Activated CD4-positive, alpha-beta T cell treated with anti-CD3 and anti-CD28 coated beads, Interleukin-2, amount 10 ng/mL, durations not matched to agents 24 days and 14 days (primary cell): ENCODE measurements at places on chromosomes 7 and 10. TPM values are rescaled to one million over a fixed set of nuclear protein-coding genes. Genes with fewer than 3 reads are reported as not detected.
A peak's percentile ranks its signal among the peaks of the same experiment; 100 is the strongest.

The NKX1-2 gene
- not detected in 2 replicates for total RNA-seq

The TMEM176A gene
- total RNA-seq = not detected in 2 replicates

The PDZD7 gene
- 0.38 and 0.93 TPM in 2 replicates for total RNA-seq

The HMX3 gene
- not detected in 2 replicates for total RNA-seq

The GPC2 gene
- total RNA-seq = 6.3 and 7.9 TPM in 2 replicates

The CTNNA3 gene
- total RNA-seq = not detected in 2 replicates

The MICU1 gene
- total RNA-seq = 36.1 and 40.7 TPM in 2 replicates

The FGL2 gene
- 1.7 and 1.8 TPM in 2 replicates for total RNA-seq

DNA sequence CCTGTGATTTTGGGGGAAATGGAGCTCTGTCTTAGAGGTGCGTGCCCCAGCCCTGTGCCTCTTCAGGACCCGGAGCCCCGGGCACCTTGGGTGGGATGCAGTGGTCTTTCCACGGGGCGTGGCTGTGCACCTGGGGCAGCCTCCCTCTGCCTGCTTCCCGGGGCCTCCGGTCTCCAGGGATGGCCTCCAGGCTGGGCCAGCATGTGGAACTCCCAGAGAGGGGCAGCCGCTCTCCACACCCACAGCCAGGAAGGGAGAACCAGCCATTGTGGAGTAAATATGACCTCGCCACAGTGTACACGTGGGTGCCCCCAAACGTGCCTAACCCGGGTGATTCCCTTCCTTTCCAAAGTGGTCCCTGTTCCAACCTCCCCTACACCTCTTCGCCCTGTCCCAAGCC lies 52.6 kb downstream of the JAKMIP3 start:
- no peaks in the 10 kb centered on the region for H3K36me3 ChIP-seq
- DNase-seq = no peak
- H3K27me3 ChIP-seq = no peaks in the 10 kb centered on the region
- no peaks in the 10 kb centered on the region for H3K4me1 ChIP-seq
- H3K4me3 ChIP-seq = no peak overlapping the region

DNA sequence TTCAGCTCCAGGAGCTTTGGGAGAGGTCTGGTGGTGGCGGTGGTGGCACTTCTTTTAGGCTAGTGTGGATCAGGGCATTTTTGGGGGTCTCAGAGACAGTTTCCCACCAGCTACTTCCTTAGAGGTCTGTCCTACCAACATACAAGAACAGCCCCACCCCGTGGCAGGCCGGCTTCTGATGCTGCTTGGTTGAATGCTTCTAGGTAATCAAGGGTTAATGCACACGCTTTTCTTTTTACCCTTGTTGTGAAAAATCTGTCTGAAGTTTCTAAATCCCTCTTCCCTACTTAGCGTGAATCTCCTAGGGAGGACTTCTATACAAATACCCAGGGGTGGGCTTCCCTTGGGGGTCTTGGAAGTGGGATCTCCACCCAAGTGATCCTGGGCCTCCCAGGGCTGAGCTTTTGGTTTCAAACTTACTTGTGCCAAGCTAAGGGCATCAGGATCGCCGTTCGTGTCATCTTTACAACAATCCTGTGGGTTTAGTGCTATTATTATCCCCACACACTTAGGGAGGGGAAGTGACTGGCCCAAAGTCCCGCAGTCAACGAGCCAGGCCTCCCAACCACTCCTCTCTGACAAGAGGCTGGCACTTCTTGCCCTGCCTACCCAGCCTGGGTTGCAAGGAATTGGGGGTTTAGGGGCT lies 1.7 kb downstream of the SH2B2 start:
- H3K27ac ChIP-seq = no peak overlapping the region
- peaks cover 23% of the 10 kb centered on the region for H3K27me3 ChIP-seq
- H3K4me3 ChIP-seq = no peak overlapping the region
- H3K4me1 ChIP-seq = peaks cover 26% of the 10 kb centered on the region

DNA sequence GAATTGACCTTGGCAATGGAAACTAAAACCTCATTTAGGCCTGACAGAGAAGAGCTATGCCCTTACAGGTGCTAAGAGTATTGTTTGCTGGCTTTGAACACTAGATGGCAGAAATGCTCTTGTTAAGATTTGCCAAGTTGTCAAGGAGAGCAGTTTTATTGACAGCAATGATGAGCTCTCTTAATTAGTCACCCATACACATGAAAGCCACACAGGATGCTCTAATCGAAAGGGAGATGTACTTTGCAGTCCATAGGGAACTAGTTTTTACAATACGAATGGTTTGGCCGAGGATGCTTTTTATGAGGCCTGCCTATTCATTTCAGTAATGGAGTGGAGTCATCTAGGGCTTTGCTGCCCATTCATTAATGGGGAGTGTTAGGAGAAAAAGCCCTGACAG lies 45.4 kb upstream of the MBL2 start:
- H3K27ac ChIP-seq = no peak overlapping the region
- peak; percentile 58 for DNase-seq
- no peak overlapping the region for H3K4me3 ChIP-seq
- peaks cover 2% of the 10 kb centered on the region for H3K4me1 ChIP-seq
- H3K27me3 ChIP-seq = no peaks in the 10 kb centered on the region
- no peaks in the 10 kb centered on the region for H3K36me3 ChIP-seq

- no peak overlapping the region for H3K27ac ChIP-seq
- H3K4me1 ChIP-seq = no peaks in the 10 kb centered on the region
- H3K4me3 ChIP-seq = no peak overlapping the region
- no peak for DNase-seq
Observed at GRCh38 chr7:56537952-56538351, 421.7 kb upstream of the NUPR2 start.

DNA sequence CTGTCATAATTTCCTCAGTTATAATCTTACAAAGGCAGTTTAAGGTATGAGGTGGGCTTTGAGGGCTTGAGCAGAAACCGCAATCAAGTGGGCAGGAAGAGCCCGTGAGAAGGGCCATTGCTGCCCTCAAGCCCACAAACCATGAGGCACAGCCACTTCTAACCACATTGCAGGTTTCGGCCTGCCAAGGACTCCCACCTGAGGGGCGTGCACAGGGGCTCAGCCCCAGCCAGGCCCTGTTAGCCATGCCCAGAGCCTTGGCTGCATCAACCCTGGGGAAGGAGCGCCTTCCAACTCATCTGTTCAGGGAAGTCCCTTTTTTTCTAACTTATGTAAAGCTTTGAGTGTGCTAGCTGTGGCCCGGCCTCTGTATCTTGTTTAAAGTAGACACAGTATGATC lies 5.9 kb upstream of the FFAR4 start:
- no peak overlapping the region for H3K4me3 ChIP-seq
- no peak for DNase-seq
- no peaks in the 10 kb centered on the region for H3K36me3 ChIP-seq
- H3K27me3 ChIP-seq = peaks cover 14% of the 10 kb centered on the region
- no peak overlapping the region for H3K27ac ChIP-seq
- no peaks in the 10 kb centered on the region for H3K4me1 ChIP-seq

DNA sequence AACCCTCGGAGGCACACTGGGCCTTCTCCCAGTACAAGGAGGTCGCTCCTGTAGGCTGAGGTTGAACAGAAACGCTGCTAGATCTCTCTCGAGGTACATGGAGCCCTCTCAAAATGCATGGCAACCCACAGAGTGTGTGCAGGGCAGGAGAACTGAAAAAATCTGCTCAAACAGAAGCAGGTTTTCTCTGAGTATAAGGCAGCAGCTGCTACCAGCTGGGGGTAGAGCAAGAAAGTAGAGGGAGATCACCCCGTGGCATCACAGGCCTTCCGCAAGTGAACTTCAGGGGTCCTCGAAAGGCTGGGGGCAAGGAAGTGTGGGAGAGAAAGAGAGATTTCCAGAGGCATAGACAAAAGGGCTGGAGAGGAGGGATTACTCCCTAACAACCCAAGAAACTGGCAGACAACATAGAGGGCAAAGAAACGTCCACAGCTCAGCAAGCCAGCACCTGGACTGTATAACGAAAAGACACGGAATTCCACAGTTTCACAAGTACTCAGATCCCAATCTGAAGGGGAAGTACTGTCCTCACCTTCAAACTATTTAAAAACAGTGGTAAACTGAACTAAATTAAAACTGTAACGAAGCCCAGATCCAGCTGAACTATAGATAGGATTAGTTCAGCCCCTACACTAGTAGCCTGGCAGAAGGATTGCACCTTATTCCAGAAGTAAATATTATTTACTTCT lies 299.2 kb downstream of the IPMK start:
- H3K27me3 ChIP-seq = no peaks in the 10 kb centered on the region
- no peak for DNase-seq
- no peaks in the 10 kb centered on the region for H3K36me3 ChIP-seq
- H3K4me1 ChIP-seq = no peaks in the 10 kb centered on the region

DNA sequence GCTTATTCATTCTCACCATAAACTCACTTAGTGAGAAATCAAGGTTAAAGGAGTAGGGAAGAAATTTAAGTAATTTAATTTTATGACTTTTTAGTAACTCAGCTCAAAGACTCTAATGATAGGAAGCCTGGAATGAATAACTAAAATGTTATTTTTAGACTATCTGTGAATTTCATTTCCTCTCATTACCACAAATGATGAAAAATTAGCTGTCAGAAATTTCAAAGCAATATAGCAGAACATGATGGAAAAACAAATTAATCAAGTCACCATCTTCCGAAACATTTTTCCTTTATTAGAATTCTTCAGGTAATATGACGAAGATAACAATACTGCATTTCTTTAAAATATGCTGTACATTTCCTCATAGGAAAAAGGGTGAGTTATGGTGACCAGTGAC lies 2.7 kb upstream of the ITGB8 start:
- peaks cover 66% of the 10 kb centered on the region for H3K27me3 ChIP-seq
- H3K27ac ChIP-seq = no peak overlapping the region
- no peak overlapping the region for H3K4me3 ChIP-seq
- no peak for DNase-seq
- H3K36me3 ChIP-seq = no peaks in the 10 kb centered on the region
- H3K4me1 ChIP-seq = peaks cover 18% of the 10 kb centered on the region

GRCh38 chr7:14021069-14021468 lies 31.6 kb upstream of the ETV1 start:
- no peaks in the 10 kb centered on the region for H3K36me3 ChIP-seq
- DNase-seq = no peak
- no peak overlapping the region for H3K4me3 ChIP-seq

DNA sequence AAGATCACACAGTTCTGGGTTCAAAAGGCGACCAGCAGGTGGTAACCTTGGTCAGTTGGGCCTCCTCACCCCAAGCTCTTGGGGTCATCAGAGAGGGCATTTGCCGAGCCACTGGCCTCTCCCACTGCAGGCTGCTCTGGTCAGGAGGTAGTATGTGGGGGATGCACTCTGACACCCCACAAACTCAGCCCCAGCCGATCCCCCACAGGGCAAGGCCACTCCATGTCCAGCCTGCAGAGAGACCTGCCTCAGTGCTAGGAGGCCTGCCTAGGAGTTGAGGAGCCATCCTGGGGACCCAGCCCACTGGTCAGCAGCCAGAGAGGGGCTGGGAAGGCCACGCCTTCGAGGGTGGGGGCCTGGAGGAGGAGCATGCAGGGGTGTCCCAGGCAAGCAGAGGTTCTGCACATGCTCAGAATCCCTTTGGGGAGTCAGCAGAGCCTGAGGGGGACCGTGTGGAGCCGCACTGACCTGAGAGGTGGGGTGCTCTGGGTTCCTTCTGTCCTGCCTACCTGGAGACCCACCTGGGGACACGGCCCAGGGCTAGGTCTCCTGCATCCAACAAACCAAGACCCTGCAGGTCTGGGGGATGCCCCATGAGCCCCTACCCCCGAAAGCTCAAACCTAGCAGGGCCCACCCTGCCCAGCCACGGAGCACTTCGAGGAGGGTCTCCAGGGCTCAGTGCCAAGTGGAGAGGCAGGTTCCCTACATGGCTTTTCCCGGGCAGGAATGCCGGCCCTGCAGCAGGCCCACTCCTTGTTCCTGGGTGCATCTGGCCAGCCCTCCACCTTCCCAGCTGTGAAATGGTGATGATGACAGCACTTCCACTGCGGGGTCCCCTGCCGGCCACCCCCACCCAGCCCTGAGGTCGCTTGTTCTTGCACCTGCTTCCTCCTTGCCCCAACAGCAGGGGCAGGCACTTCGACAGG lies 58.5 kb downstream of the RASGEF1A start:
- H3K27me3 ChIP-seq = no peaks in the 10 kb centered on the region
- no peaks in the 10 kb centered on the region for H3K36me3 ChIP-seq
- H3K4me1 ChIP-seq = peaks cover 2% of the 10 kb centered on the region
- H3K27ac ChIP-seq = no peak overlapping the region
- DNase-seq = no peak

GRCh38 chr7:51237446-51238133 lies 79.0 kb downstream of the COBL start:
- H3K27me3 ChIP-seq = no peaks in the 10 kb centered on the region
- H3K36me3 ChIP-seq = no peaks in the 10 kb centered on the region
- no peak for DNase-seq
- H3K27ac ChIP-seq = no peak overlapping the region

GRCh38 chr7:140165422-140165821 lies 11.4 kb downstream of the KDM7A start:
- DNase-seq = no peak
- H3K4me3 ChIP-seq = peak overlapping the region; percentile 58
- no peaks in the 10 kb centered on the region for H3K27me3 ChIP-seq
- H3K36me3 ChIP-seq = peaks cover 12% of the 10 kb centered on the region
- peak overlapping the region; percentile 71 for H3K27ac ChIP-seq
- H3K4me1 ChIP-seq = peaks cover 52% of the 10 kb centered on the region

DNA sequence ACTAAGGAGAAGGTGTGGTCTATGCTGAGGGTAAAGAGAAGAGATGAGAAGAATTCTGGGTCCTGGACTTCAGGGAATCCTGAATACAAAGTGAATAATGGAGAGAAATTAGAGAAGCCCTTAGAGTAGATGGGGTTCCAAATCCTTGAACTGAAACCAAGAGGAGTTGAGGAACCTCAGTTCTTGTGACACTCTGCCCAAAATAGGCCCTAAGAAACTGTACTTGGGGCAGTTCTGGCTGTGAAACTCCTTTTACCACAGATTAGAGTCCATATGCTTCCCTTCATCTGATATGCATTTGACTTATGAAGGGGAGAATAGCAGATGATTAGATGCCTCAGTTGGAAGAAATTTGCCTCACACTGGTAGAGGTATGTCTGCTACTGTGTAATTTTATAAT lies 19.0 kb downstream of the TES start:
- H3K27ac ChIP-seq = peak overlapping the region; percentile 20
- H3K27me3 ChIP-seq = no peaks in the 10 kb centered on the region
- DNase-seq = no peak
- peaks cover 42% of the 10 kb centered on the region for H3K4me1 ChIP-seq
- no peak overlapping the region for H3K4me3 ChIP-seq
- no peaks in the 10 kb centered on the region for H3K36me3 ChIP-seq

GRCh38 chr7:42617806-42618457 lies 293.9 kb downstream of the C7orf25 start:
- no peak overlapping the region for H3K4me3 ChIP-seq
- DNase-seq = no peak
- H3K4me1 ChIP-seq = no peaks in the 10 kb centered on the region
- H3K36me3 ChIP-seq = no peaks in the 10 kb centered on the region
- H3K27me3 ChIP-seq = no peaks in the 10 kb centered on the region

- peaks cover 3% of the 10 kb centered on the region for H3K4me1 ChIP-seq
- no peaks in the 10 kb centered on the region for H3K36me3 ChIP-seq
- no peak for DNase-seq
- peaks cover 38% of the 10 kb centered on the region for H3K27me3 ChIP-seq
Observed at GRCh38 chr7:22358820-22359697, 2.1 kb upstream of the RAPGEF5 start.
